ENCODE measurements at places on chromosomes 1 and 21.

DNA sequence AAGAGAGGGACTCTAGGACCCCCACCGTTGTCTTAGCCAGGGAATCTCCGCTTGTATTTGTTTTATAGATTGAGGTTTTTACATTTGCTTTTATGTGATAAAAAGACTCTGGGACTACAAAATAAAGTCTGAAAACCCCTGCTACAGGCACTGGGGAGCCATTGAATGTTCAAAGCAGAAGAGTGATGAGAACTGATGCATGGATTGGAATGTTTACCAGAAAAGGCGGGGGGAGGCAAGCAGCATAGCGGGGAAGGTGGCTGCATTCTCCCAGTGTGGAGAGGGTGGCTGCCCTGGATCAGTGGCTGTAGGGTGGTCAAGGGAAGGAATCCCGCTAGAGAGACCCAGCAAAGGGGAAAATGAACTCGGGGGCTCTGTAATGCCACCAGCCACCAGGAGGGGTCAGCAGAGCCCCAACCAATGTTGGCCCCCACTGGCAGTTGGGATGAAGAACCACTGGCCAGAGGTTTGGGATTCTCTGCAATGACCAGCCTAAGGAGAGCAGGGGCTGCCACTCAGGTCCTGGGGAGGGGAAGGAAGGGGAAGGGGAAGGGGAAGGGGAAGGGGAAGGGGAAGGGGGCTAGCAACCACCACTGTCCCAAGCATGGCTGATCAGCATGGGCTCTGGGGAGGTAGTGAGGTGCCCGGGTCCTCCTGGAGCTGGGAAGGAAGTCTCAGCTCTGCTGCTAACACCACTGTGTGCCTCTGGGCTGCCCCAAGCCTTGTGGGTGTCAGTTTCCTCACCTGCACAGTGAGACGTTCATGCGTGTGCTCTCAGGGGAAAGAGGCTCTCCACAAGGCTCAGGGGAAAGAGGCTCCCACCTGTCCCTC is 19.2 kb upstream of the PEF1 start:
- H3K4me3 ChIP-seq, result no peak overlapping the region
- no peak overlapping the region for H3K27ac ChIP-seq
- peaks cover 17% of the 10 kb centered on the region for H3K36me3 ChIP-seq
- H3K27me3 ChIP-seq, result no peaks in the 10 kb centered on the region
- peak; percentile 70 for DNase-seq
- peaks cover 17% of the 10 kb centered on the region for H3K4me1 ChIP-seq

GRCh38 chr1:180003026-180003695 is 48.6 kb downstream of the CEP350 start:
- DNase-seq, result no peak
- H3K4me3 ChIP-seq, result no peak overlapping the region
- no peaks in the 10 kb centered on the region for H3K27me3 ChIP-seq
- H3K36me3 ChIP-seq, result peaks cover 44% of the 10 kb centered on the region
- H3K4me1 ChIP-seq, result no peaks in the 10 kb centered on the region

- no peaks in the 10 kb centered on the region for H3K27me3 ChIP-seq
- H3K36me3 ChIP-seq, result no peaks in the 10 kb centered on the region
- H3K27ac ChIP-seq, result no peak overlapping the region
Observed at GRCh38 chr1:217109928-217110327, 386.7 kb upstream of the ESRRG start.

GRCh38 chr1:31977385-31978131 is 36.1 kb upstream of the KHDRBS1 start:
- peak overlapping the region; percentile 24 for H3K27ac ChIP-seq
- peaks cover 11% of the 10 kb centered on the region for H3K4me1 ChIP-seq
- no peak overlapping the region for H3K4me3 ChIP-seq
- peak; percentile 58 for DNase-seq
- H3K27me3 ChIP-seq, result no peaks in the 10 kb centered on the region

DNA sequence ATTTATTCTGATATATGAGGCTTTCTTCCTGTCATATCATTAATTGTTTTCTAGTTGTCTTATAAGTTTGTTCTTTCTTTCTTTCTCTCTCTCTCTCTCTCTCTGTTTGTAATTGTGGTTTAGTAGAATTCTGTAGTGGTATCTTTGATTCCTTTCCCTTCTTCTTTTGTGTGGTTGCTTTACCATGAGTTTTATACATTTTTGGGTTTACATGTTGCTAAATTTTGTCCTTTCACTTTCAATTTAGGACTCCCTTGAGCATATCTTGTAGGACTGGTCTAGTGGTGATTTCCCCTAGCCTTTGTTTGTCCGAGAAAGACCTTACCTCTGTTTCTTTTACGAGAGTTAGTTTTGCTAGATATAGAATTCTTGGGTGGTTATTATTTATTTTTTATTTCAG is 162.3 kb upstream of the CHRM3 start:
- no peaks in the 10 kb centered on the region for H3K27me3 ChIP-seq
- H3K4me3 ChIP-seq, result no peak overlapping the region
- no peak for DNase-seq
- H3K27ac ChIP-seq, result no peak overlapping the region

GRCh38 chr1:116123837-116124533 is 12.8 kb downstream of the MAB21L3 start:
- no peaks in the 10 kb centered on the region for H3K4me1 ChIP-seq
- H3K27ac ChIP-seq, result no peak overlapping the region
- H3K27me3 ChIP-seq, result no peaks in the 10 kb centered on the region

DNA sequence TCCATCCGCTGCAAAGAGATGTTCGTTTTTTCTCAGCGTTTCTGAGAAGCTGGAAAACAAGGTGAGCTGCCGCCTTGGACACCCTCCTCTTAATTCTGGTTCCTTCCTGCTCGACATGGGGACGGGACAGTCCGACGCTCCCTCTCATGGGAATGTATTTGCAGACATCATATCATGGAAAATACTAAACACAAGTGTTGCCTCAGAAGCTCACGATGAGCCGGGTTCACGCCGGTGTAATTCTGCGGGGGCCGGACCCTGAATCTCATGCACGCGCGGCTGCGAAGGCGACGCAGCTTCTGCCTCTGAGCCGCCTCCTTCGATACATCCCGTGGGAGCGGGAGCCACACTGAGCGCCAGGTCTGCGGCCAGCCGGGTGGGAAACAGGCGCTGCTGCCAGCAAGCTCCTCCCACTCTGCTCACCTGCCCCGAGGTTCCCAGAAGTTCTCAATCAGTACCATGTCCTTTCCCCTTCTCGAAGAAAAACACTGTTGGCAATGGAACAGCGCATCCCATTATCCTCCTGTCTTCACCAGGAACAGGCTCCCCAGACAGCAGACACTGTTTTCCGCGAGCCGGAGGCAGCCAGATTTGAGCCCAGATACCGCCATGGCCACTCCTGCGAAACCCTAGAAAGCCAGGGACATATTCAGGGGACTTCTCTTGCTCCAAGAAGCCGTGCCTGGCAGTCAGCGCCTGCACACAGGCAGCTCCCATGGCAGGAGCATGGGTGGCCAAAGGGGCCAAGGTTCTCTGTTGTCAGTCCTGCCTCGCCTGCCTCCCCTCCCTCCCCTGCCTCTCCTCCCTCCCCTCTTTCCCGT is 98.0 kb downstream of the WDR4 start:
- peaks cover 75% of the 10 kb centered on the region for H3K27me3 ChIP-seq
- peak; percentile 79 for DNase-seq
- H3K36me3 ChIP-seq, result peaks cover 3% of the 10 kb centered on the region
- H3K27ac ChIP-seq, result peak overlapping the region; percentile 32
- peak overlapping the region; percentile 27 for H3K4me3 ChIP-seq

DNA sequence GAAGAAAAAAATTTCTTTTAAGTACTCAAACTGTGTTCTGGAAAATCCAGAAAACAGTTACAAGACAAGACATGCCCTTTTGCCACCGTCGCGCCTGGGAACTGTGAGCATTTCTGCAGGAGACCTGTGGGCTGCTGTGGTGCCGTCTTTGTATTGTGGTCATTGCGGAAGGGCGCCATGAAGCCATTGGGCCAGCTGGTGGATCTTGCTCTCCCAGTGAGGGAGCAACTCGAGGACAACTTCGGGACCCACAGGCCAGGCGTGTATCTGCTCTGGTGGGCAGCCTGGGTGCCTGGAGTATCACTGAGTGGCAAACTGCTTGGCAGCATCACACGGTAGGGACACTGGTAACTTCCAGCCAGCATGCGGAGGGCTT is 3.8 kb upstream of the THEMIS2 start:
- peaks cover 38% of the 10 kb centered on the region for H3K4me1 ChIP-seq
- no peak for DNase-seq
- peaks cover 8% of the 10 kb centered on the region for H3K27me3 ChIP-seq
- H3K27ac ChIP-seq, result peak overlapping the region; percentile 73
- H3K4me3 ChIP-seq, result no peak overlapping the region

- H3K4me3 ChIP-seq, result no peak overlapping the region
- no peaks in the 10 kb centered on the region for H3K4me1 ChIP-seq
- no peaks in the 10 kb centered on the region for H3K27me3 ChIP-seq
- no peak overlapping the region for H3K27ac ChIP-seq
Observed at GRCh38 chr1:209503196-209503595, 80.3 kb upstream of the CAMK1G start.

DNA sequence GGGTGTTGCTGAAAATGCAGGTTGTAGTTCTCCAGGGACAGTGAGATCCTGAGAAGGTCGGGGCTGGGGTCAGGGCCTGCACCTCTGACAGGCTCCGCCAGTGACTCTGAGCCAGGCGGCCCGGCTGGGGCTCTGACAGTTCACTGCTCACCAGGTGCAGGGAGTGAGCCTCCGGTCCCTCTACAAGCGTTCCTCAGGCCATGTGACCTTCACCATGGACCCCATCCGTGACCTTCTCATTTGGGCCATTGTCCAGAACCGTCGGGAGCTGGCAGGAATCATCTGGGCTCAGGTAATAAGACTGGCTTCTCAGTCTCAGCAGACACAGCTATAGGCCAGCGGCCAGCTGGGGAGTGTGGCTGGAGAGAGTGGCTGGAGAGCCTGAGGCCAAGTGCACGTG is 41.8 kb downstream of the TRPM2 start:
- DNase-seq, result no peak
- no peak overlapping the region for H3K4me3 ChIP-seq
- H3K36me3 ChIP-seq, result peaks cover 12% of the 10 kb centered on the region

GRCh38 chr1:26959722-26960624 is at the start of gene KDF1:
TSS of gene KDF1 (minus strand) at chr1:26960468. CDS start at chr1:26952380, 8,088 bp downstream.
- peaks cover 33% of the 10 kb centered on the region for H3K4me1 ChIP-seq
- DNase-seq, result peak; percentile 92
- peak within 1 kb of the TSS; percentile 88 for H3K27ac ChIP-seq
- peaks cover 55% of the 10 kb centered on the region for H3K27me3 ChIP-seq
- peak within 1 kb of the TSS; percentile 68 for H3K4me3 ChIP-seq

GRCh38 chr1:202935844-202936243 is 8.8 kb upstream of the KLHL12 start:
- peaks cover 16% of the 10 kb centered on the region for H3K36me3 ChIP-seq
- no peaks in the 10 kb centered on the region for H3K27me3 ChIP-seq
- H3K4me3 ChIP-seq, result no peak overlapping the region
- no peak overlapping the region for H3K27ac ChIP-seq

DNA sequence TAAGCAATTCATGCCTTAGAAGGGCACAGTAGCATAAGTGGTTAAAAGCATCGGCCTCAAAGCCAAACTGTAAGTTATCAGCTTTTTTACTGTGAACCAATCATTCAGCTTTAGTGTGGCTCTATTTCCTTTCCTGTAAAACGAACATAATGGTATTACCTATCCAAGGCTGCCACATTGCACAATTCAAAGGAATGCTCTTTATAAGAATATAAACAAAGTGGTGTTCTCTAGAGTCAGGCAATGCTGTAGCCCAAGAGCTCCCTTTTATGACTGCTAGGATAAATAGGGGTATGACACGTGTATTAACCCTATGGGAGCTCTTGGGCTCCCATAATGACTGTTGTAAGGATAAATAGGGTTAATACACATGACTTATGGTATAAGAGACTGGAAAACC is 25.4 kb downstream of the INTS7 start:
- no peak overlapping the region for H3K27ac ChIP-seq
- no peak overlapping the region for H3K4me3 ChIP-seq
- no peak for DNase-seq
- H3K27me3 ChIP-seq, result no peaks in the 10 kb centered on the region
- peaks cover 24% of the 10 kb centered on the region for H3K36me3 ChIP-seq
